ENCODE measurements at places on chromosomes 2 and 18.

- DNase-seq, result no peak
These were observed 92.2 kb upstream of the ITGB6 start for GRCh38 chr2:160292225-160292624.

DNA sequence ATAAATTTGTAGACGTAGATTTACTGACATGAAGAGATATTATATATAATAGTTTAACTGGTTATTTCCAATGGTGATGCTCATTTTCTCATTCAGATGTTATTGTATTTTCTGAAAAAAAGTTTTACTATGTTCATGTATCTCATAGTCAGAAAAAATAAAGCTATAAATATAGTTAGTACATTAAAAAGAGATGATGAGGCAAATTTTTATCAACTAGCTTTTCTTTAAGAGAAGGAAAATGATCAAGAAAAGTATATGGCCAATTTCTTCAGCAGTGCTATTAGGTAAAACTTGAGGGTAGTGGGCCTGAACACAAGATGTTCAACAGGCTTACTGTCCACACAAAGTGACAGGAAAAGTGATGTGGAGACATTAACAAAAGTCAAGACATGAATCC, 11.7 kb downstream of the TTC21B start:
- DNase-seq, result no peak

DNA sequence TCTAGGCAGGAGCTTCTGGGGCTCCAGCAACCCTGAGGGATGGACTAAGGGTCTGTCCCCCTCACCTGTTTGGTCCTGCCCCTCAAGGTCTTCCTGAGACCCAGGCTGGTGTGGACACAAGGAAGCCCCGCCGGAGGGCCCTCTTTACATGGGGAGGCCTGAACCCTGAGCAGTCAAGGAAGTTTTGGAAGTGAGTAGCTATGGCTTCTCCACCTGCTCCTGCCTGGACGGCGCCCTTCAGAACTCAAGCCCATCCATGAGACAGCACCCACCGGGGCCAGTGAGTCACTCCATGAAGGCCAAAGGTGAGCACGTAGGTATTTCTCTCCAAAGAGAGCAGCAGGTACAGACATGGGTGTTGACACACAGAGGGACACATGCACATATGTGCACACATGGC, 98.2 kb upstream of the CTDP1 start:
- DNase-seq, result no peak

- no peak for DNase-seq
These were observed 106.5 kb downstream of the SMC6 start for GRCh38 chr2:17646838-17647701.

GRCh38 chr2:11013196-11013595, 101.5 kb downstream of the KCNF1 start:
- DNase-seq, result no peak

DNA sequence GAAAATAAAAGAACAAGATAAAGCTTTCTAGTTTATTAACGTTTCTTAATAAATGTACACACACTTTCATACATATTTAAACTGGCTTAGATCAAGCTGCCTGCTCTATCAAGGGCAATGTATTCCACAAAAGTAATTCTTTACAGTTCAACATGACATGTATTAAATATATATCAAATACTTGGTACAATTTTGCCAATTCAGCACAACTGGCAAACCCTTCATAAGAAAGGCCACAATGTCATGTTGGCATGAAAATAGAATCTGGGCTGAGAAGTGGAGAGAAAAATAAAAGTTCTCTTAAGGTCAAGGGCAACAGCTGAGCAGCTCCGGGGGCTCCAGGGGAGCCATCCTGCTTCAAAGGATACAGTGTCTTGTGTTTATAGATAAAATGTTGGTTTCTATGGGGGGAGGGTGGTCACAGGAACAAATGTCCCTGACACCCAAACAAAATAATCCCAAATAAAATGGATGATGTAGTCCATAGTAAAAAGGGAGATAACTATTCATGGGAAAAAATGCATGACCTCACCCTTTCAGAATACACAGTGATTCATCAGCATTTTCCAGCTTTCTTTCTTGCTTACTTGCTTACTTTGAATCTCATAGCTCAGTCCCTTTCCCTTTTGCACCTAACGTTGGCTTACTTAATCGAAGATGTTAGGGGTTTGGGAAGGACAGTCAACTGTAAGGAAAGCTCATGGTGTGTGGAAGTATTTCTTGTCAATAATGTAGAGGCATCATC, 494.9 kb downstream of the NYAP2 start:
- no peak for DNase-seq

- DNase-seq, result no peak
These were observed 371.9 kb upstream of the KCNH7 start for GRCh38 chr2:163210430-163210918.

- DNase-seq, result no peak
These were observed 15.4 kb downstream of the ACOXL start for GRCh38 chr2:110747522-110748488.

DNA sequence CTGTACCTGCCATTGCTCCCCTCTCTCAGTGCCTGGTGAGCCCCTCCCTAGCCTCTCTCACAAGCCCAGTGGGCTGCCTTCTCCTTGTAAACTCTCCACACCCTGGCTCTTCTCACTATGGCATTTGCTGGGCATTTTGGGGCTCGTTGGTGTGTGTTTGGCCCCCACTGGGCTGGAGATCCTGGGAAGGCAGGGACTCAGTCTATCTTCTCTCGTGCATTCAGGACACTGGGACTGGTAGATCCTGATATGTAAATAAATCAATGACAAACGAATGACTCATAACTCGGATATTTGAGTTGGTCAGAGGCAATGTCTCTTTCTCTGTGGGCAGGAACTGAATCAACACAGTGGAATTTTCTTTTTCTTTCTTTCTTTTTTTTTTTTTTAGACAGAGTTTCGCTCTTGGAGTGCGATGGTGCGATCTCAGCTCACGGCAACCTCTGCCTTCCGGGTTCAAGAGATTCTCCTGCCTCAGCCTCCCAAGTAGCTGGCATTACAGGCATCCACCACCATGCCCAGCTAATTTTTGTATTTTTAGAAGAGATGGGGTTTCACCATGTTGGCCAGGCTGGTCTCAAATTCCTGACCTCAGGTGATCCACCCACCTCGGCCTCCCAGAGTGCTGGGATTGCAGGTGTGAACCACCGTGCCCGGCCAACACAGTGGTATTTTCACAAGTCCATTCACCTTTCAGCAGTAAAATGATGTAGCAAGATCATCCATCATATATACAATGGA, 144.6 kb upstream of the SPRED2 start:
- DNase-seq, result no peak

GRCh38 chr2:230905448-230906421, 19.3 kb downstream of the GPR55 start:
- peak; percentile 71 for DNase-seq

GRCh38 chr18:4125224-4125623, 329.9 kb downstream of the DLGAP1 start:
- no peak for DNase-seq

- DNase-seq, result no peak
These were observed 80.4 kb downstream of the ARMC9 start for GRCh38 chr2:231278868-231279267.

- no peak for DNase-seq
These were observed 126.3 kb downstream of the C2orf74 start for GRCh38 chr2:61288070-61288841.

DNA sequence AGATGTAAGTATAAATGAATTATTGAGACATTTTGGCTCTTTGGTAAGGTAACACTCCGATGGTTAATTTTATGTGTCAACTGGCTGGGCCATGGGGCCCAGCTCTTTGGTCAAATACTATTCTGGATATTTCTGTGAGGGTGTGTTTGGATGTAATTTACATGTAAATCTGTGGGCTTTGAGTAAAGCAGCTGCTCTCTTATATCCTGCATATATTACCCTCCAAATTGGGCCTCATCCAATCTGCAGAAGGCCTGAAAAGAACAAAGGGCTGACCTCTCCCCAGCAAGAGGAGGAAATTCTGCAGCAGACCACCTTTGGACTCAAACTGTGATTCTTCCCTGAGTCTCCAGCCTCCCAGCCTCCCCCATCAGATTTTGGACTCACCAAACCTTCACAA, 464.1 kb downstream of the PLCL1 start:
- DNase-seq, result no peak

- no peak for DNase-seq
These were observed 323.9 kb downstream of the SETBP1 start for GRCh38 chr18:45004546-45005080.

GRCh38 chr2:183505911-183506310, 381.7 kb downstream of the NUP35 start:
- DNase-seq, result no peak

All from posterior cingulate gyrus (tissue), 11 donors.